ENCODE measurements at places on chromosomes 1 and 21. TPM values are rescaled to one million over a fixed set of nuclear protein-coding genes. Genes with fewer than 3 reads are reported as not detected.

DNA sequence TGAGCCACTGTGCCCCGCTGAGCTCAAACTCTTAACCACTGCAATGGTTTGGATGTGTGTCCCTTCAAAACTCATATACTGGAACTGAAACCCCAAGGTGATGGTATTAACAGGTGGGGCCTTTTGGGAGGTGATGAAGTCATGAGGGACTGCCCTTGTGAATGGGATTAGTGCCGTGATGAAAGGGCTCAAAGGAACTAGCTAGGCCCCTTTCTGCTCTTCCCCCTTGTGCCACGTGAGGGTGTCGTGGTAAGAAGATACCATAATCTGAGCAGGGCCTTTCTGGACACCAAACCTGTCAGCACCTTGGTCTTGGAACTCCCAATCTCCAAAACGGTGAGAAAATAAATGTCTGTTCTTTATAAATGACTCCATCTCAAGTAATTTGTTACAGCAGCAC is 45.5 kb upstream of the SPOCD1 start:
- DNase-seq = no peak

DNA sequence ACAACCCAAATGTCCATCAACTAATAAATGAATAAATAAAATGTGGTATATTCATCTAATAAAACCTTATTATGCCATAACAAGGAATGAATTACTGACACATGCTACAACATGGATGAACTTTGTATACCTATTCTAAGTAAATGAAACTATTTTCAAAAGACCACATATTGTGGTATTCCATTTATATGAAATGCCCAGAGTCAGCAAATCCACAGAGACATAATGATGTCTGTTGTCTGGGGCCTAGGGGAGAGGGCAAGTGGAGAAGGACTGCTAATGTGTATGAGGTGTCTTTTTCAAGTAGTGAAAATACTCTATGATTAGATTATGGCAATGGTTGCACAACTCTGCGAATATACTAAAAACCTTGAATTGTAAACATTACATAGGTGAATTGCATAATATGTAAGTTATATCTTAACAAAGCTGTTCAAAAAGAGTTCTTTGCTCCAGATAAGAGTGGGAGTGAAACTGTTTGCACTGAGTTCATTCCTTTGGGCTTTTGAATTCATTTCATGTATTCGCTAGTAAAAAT is 464.2 kb downstream of the NUF2 start:
- DNase-seq = no peak

DNA sequence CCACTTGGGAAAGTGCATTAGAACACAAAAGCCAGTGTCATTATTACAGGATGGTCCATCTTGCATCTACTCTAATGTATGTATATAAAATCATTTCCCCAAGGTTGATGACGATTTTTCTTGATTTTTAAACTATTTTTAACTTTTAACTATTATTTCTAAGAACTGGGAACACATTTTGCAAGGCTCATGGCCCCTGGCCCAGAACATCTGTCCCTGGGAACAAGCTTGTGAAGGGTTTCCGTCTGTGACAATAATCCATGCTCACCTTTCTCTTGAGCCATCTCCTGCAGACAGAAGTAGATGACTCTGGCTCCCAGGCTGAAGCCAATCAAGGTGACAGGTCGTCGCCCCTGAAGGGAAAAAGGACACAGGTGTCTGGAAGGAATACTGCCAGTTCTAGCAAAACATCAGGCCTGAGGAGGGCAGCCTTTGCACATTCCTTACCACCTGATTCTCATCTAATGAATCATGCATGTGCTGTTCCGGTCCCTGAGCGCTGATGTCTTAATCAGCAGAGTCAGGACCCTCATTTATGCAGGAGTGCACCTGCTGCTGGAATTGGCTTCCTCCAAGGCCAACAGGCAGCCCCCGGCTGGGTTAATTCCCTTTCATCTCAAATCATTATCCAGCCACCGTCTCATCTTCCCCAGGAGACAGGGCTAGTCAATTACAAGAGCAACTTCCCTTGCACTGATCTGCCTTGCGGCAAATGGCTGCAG is 62.5 kb downstream of the TMCO4 start:
- DNase-seq = no peak

DNA sequence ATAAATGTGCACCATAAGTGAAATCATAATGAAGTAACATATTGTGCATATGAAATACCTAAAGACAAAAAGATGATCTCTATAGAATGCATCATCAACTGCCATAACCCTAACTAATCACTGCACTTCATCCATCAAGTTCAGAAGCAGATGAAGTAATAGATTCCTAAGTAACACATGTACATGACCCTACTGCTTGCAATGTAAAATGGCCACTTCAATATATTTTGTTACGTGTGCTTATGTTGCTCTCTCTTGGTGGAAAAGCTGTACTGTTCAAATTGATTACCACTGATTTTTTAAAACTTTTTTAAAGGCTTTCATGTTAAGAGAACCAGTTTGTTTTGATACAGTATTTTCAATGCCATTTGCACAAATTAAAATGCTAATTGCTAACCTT is 141.8 kb downstream of the TTLL7 start:
- DNase-seq = no peak

DNA sequence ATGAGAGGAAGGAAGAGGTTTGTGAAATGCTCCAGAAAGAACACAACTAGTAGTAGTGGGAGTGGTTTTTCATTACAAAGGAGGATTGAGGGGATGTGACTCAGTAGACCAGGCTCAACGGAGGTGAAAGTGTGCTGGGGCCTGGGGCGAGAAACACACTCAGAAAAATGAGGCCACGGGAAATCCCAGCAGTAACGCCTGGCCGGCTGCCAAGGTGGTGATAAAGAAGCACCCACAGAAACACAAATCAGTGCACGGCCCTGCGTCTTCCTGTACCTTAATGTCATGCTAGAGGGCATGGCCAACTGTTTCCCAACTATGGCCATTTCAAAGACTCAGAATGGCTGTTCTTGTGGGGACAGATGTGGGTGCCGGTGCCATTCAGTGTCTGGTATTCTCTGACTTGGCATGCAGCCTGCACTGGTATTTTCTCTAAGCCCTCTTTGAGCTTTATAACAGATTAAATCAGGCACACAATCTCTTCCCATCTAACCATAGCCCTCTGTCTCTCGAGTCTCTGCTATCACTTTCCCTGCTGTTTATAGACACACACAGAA is 38.2 kb downstream of the URB2 start:
- peak; percentile 84 for DNase-seq

DNA sequence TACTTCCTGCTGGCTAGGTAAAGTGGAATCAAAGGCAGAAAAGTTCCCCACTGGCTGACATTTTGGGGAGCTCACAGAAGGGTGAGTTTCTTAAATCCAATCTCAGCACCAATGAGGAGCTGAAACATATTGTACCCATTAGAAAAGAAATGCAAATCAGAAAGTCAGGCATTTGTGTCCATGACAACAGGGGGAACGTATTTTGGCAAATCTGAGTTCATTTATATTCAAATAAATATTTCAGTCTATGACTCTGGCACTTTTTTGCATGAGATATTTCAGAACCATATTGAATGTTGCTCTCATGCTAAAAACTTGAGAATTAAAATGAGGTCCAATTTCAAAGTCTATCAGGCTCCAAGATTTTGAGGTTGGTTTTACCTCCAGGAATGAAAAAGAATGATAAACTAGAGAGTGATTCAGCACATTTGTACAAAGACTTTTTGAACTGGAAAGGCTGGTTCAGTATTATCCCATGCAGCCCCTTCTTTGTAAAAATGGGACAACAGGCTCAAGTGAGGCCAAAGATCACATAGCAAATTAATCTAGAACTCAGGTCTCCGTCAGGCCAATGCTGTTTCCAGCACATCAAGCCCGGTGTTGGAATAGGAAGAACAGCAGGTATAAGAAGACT is 202.2 kb downstream of the RRAGC start:
- DNase-seq = no peak

DNA sequence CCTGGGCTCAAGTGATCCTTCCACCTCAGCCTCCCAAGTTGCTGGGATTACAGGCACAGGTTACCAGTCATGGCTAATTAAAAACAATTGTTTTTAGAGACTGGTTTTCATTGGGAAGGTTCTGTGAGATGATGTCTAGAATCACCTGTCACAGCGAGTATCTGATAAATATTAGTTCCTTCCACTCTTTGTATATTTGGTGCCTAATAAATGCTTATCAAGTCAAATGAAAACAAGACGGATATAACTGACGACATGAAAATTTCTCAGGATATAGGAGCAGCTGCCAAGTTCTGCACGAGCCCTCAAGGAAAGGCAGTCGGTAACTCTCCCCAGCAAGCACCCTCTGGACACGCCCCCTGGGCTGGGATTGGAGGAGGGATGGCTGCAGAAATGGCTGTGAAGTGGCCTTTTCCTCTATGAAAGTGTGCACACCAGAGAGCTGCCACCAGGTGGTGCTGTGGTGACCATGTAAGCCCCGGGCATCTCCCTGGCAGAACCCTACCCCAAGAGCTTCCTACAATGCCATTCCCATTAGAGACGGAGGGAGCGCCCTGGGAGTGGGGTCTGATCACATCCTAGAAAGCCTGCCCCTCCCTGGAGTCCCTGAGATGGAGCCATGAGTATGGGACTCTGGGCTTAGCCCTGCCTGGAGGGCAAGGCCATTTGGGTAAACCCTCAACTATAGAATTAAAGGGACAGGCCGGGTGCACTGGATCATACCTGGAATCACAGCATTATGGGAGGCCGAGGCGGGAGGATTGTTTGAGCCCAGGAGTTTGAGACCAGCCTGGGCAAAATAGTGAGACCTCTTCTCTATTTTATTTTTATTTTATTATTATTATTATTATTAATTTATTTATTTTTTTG is 50.9 kb downstream of the HTR6 start:
- DNase-seq = peak; percentile 92

DNA sequence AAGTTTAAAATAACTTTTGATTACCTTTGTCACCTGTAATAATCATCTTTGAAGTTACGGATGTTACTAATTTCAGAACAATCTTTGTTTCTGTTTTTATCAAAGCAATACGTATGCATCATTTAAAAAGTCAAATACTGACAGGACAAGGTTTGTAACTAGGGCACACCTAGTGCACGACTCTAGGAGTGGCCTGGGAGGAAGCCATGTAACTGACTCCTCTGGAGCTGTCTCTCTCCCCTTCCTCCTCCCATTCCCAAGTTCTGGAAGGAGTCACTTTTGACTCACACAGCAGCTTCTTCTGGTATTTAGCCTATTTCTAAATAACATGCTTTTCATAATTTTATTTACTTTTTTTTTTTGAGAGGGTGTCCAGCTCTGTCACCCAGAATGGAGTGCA is 11.8 kb upstream of the RAP1GAP start:
- no peak for DNase-seq

- no peak for DNase-seq
These were observed 454.3 kb downstream of the MATN1 start for GRCh38 chr1:30268923-30269666.

GRCh38 chr1:31409946-31410858 is 2.8 kb upstream of the SERINC2 start:
- DNase-seq = no peak

Gene LCE3D
- not detected for total RNA-seq

Gene PGLYRP4
- total RNA-seq = not detected

Gene RAB25
- 113 TPM for total RNA-seq

Measured in Peyer's patch (tissue), 4 donors.